ENCODE measurements at places on chromosomes 1 and 21.

DNA sequence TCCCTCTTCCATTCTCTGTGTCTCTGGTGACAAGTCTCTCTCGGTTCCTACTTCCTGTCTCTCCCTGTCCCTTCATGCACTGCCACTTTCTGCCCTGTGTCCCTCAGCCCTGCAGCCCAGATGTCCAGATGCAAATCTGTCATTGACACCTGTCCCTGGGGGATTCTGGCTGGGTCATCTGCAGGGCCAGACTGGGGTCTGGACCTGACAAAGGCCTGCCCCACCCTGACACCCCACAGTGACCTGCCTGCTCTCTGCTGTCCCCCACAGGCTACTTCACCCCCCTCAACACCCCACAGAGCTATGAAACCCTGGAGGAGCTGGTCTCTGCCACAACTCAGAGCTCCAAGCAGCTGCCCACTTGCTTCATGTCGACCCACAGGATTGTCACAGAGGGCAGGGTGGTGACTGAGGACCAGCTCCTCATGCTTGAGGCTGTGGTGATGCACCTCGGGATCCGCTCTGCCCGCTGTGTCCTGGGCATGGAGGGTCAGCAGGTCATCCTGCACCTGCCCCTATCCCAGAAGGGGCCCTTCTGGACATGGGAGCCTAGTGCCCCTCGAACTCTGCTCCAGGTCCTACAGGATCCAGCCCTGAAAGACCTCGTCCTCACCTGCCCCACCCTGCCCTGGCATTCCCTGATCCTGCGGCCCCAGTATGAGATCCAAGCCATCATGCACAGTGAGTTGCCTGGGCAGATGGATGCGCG lies 7.2 kb downstream of the THEMIS2 start:
- H3K27ac ChIP-seq: no peak overlapping the region
- H3K4me3 ChIP-seq: no peak overlapping the region
- DNase-seq: no peak

DNA sequence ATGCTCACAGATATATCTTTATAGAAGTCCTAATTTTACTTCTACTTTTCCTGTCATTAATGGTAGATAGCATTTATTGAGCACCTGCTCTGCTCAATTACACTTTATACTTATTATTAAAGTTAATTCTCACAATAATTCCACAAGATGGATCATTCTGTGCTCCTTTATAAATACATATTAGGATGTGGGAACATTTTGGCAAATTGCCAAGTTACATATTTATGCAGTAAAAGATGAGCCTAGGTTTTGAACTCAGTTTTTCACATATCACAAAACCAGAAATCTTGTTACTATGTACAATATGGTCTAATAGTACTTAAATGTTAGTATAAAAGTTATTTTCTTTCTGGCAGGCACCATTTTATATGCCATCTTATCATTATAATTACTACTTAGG lies 895.0 kb upstream of the B3GALT2 start:
- no peaks in the 10 kb centered on the region for H3K27me3 ChIP-seq
- H3K36me3 ChIP-seq: no peaks in the 10 kb centered on the region
- no peak for DNase-seq
- H3K4me1 ChIP-seq: no peaks in the 10 kb centered on the region
- H3K27ac ChIP-seq: no peak overlapping the region

- H3K4me1 ChIP-seq: no peaks in the 10 kb centered on the region
- no peaks in the 10 kb centered on the region for H3K27me3 ChIP-seq
- DNase-seq: no peak
- H3K4me3 ChIP-seq: no peak overlapping the region
- no peaks in the 10 kb centered on the region for H3K36me3 ChIP-seq
- H3K27ac ChIP-seq: no peak overlapping the region
These were observed 58.5 kb upstream of the BCL10 start for GRCh38 chr1:85334962-85335361.

DNA sequence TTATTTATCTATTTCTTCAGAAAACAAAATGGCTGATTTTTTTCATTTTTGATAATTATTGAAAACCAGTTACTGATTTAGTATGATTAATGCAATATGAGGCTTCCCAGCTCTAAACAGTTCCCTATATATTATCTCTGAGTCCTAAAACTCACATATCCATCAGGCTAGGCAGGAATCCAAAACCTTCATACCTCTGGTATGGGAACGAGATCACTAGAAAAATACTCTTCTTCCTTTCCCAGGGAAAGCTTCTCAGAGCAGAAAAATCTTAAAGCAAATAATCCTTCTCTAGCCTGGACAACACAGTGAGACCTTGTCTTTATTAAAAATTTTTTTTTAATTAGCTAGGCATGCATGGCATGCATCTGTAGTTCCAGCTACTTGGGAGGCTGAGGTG lies 42.5 kb downstream of the KDM5B start:
- H3K27me3 ChIP-seq: no peaks in the 10 kb centered on the region
- H3K27ac ChIP-seq: no peak overlapping the region
- H3K36me3 ChIP-seq: peaks cover 20% of the 10 kb centered on the region
- no peaks in the 10 kb centered on the region for H3K4me1 ChIP-seq

GRCh38 chr1:228259951-228260350 lies 52.1 kb downstream of the OBSCN start:
- H3K4me1 ChIP-seq: no peaks in the 10 kb centered on the region
- no peak overlapping the region for H3K4me3 ChIP-seq
- H3K36me3 ChIP-seq: no peaks in the 10 kb centered on the region
- no peak for DNase-seq

Measured in kidney (tissue), 22 donors.